ENCODE measurements at places on chromosomes 7 and 10.

GRCh38 chr7:28842769-28843295 is 115.3 kb downstream of the TRIL start:
- DNase-seq, result no peak

DNA sequence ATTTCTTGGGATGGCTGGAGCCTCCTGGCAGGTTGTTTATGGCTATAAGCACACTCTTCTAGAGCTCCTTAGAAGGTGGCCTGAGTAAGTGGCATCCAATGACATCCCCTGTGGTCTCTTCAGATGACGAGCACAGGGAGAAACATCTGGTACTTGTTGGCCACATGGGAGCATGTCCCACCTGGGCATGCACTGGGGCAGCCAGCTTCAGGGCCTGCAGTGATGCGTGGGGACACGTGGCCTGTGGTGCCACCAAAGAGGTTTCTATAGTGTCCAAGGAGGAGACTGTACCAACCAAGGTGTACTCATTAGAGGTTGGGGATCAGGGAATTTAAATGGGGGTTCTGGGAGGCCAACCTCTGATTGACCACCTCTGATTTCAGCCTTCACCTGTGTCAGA is 125.5 kb downstream of the TRIL start:
- no peak for DNase-seq

- no peak for DNase-seq
Measured at GRCh38 chr10:76160446-76161300, 729.2 kb downstream of the LRMDA start.

DNA sequence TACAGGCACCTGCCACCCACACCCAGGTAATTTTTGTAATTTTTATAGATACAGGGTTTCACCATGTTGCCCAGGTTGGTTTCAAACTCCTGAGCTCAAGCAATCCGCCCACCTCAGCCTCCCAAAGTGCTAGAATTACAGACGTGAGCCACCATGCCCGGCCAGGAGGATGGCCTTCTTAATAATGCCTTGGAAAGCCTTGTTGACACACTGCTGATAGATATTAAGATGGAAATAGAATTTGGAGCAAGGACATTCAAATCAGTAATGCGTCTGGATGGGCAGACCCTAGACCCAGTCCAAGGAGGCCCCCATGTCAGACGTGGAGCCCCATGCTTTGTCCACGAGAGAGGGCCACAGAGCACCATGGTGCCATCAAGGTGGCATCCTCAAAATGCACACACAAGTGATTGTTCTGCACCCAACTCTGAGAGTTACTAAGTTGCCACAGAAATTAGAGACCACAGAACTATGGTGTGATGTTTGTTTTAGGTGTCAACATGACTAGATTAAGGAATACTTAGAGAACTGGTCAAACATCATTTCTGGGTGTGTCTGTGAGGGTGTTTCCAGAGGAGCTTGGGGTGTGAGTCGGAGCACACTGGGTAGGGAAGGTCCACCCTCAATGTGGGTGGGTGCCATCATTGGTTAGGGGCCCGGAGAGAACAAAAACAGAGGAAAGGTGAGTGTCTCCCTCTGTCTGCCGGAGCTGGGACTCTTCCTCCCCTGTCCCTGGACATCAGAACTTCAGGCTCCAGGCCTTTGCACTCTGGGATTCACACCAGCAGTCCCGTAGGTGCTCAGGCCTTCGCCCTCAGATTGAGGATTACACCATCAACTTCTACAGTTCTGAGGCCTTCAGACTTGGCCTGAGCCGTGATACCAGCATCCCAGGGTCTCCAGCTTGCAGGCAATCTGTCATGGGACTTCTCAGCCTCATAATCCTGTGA is 34.5 kb downstream of the EBF3 start:
- DNase-seq, result no peak

- no peak for DNase-seq
Measured at GRCh38 chr7:151122276-151122675, 36.0 kb downstream of the AGAP3 start.

- DNase-seq, result no peak
Measured at GRCh38 chr7:111232249-111233084, 141.5 kb downstream of the LRRN3 start.
